Neuronal stem cell (in vitro differentiated cells): ENCODE measurements at places on chromosomes 12 and 14.
A peak's percentile ranks its signal among the peaks of the same experiment; 100 is the strongest.

DNA sequence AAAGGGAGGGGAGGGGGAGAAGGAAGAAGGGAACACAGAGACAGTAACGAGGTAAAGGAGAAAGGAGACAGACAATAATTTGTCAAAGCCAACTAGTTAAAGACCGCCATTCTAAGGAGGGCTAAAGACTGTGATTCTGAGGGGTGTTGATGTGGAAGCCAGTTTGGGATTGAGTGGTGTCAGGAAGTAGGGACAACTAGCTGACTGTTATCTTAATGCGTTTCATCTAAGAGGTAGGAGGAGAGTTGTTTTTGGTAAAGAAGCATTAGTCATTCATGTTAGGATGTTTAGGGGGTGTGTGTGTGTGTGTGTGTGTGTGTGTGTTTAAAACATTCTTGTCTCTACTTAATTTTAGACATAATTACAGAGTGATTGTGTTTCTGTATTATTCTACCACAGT, 95.0 kb downstream of the INSM2 start:
- no peak for DNase-seq
- H3K36me3 ChIP-seq: no peaks in the 10 kb centered on the region
- H3K4me3 ChIP-seq: no peak overlapping the region
- H3K4me1 ChIP-seq: no peaks in the 10 kb centered on the region
- H3K27me3 ChIP-seq: no peaks in the 10 kb centered on the region
- no peak overlapping the region for H3K27ac ChIP-seq

DNA sequence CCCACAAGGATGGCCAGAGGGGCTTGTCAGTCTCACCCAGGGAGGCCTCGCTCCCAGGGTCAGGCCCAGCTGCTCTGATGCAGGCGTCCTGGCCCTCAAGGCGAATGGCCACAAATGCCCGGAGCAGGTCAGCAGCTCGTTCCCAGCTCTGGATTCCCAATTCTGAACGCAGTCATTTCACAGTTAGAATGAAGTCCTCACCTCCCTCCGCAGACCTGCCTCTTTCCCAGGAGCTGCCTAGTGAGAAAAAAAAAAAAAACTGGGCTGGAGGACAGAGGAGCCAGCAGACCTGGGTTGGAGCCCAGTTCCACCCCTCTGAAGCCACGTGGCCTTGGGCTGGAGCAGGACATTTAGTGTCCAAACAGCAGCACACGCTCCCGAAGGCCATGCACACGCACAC, 62.2 kb upstream of the DIO3 start:
- no peak overlapping the region for H3K27ac ChIP-seq
- DNase-seq: no peak
- H3K27me3 ChIP-seq: no peaks in the 10 kb centered on the region
- no peaks in the 10 kb centered on the region for H3K36me3 ChIP-seq
- H3K4me3 ChIP-seq: no peak overlapping the region
- peaks cover 15% of the 10 kb centered on the region for H3K4me1 ChIP-seq

GRCh38 chr14:51024377-51024776, 70.5 kb downstream of the TRIM9 start:
- H3K4me3 ChIP-seq: no peak overlapping the region
- H3K4me1 ChIP-seq: peaks cover 6% of the 10 kb centered on the region
- no peak for DNase-seq
- H3K36me3 ChIP-seq: peaks cover 4% of the 10 kb centered on the region
- no peak overlapping the region for H3K27ac ChIP-seq

- H3K4me1 ChIP-seq: no peaks in the 10 kb centered on the region
- H3K4me3 ChIP-seq: no peak overlapping the region
- DNase-seq: no peak
Observed at GRCh38 chr14:72264716-72265115, 332.5 kb downstream of the RGS6 start.

- no peak for DNase-seq
- no peaks in the 10 kb centered on the region for H3K27me3 ChIP-seq
- H3K4me1 ChIP-seq: no peaks in the 10 kb centered on the region
- H3K36me3 ChIP-seq: no peaks in the 10 kb centered on the region
- H3K27ac ChIP-seq: no peak overlapping the region
Observed at GRCh38 chr14:31966896-31967668, 110.0 kb upstream of the ARHGAP5 start.

GRCh38 chr12:34606749-34607519, 584.6 kb downstream of the ALG10 start:
- no peaks in the 10 kb centered on the region for H3K27me3 ChIP-seq
- H3K36me3 ChIP-seq: no peaks in the 10 kb centered on the region
- DNase-seq: no peak
- H3K4me1 ChIP-seq: no peaks in the 10 kb centered on the region
- H3K27ac ChIP-seq: no peak overlapping the region

GRCh38 chr14:79369359-79370332, 841.7 kb downstream of the DIO2 start:
- no peaks in the 10 kb centered on the region for H3K4me1 ChIP-seq
- H3K36me3 ChIP-seq: no peaks in the 10 kb centered on the region
- no peak overlapping the region for H3K4me3 ChIP-seq
- H3K27ac ChIP-seq: no peak overlapping the region

DNA sequence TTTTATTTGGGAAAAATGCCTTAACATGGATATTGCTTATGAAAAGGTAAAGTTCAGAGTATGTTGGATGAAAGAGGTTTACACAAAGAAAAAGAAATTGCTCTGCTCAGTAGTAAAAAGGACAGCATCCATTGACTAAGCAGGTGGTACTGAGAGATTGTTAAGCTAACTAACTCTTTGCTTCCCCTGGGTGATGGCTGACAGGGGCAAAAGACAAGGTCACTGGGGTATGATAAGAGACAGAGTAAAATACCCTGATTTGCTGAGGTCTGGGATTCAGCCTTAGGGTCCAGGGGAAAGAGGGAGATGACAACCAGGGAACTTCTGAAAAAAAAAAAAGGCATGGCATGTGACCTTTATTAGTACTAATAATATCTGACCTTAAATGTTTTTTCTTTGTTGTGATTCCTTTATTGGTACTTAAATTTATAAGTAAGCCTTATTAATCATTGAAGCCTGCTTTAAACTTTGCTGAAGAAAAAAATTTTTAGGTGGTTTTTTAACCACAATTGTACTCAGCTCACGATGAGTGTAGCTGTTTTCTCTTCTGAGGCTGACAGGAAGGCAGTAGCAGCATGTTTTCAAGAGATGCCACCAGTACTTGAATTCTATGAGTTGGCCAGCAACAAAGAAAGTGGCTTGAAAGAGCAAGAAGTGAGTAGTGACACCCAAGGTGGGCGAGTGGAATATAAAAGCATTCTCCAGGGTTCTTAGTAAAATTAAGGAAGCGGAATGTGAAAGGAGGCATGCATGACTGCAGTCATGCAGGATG, 43.7 kb upstream of the KITLG start:
- no peaks in the 10 kb centered on the region for H3K36me3 ChIP-seq
- no peaks in the 10 kb centered on the region for H3K27me3 ChIP-seq
- peak; percentile 18 for DNase-seq
- peak overlapping the region; percentile 26 for H3K27ac ChIP-seq
- no peak overlapping the region for H3K4me3 ChIP-seq
- H3K4me1 ChIP-seq: peaks cover 4% of the 10 kb centered on the region

GRCh38 chr14:97723819-97724218, 926.6 kb downstream of the VRK1 start:
- no peaks in the 10 kb centered on the region for H3K4me1 ChIP-seq
- H3K36me3 ChIP-seq: no peaks in the 10 kb centered on the region
- DNase-seq: no peak

DNA sequence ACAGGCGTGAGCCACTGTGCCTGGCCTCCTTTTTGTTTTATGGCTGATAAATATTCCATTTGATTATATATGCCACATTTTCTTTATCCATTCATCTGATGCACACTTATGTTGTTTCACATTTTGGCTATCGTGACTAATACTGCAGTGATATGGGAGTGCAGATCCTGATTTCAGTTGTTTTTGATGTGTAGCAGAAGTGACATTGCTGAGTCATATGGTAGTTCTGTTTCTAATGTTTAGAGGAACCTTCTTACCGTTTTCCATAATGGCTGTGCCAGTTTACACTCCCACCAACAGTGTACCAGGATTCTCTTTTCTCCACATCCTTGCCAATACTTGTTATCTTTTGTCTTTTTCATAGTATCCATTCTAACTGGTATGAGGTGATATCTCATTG, 235.9 kb downstream of the ERC1 start:
- H3K4me1 ChIP-seq: no peaks in the 10 kb centered on the region
- H3K36me3 ChIP-seq: no peaks in the 10 kb centered on the region
- no peak for DNase-seq
- H3K27ac ChIP-seq: no peak overlapping the region
- H3K4me3 ChIP-seq: no peak overlapping the region

DNA sequence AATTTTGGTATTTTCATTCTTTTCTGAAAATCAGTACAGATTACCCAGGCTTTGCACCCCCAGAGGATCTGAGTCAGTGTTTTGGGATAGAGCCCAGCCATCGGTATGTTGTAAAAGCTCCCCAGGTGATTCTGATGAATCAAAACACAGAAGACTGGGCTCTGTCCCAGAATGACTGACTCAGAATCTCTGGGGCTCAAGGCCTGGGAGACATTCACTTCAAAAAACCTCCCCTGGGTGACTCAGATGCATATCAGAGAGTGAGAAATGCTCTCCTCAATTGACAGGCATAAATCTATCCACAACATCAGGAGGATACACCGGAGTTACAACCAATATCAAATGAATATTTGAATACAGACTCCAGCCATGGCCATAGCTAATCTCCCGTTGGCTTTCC, 32.6 kb downstream of the SLC35F4 start:
- H3K4me1 ChIP-seq: no peaks in the 10 kb centered on the region
- no peaks in the 10 kb centered on the region for H3K36me3 ChIP-seq
- H3K27me3 ChIP-seq: no peaks in the 10 kb centered on the region
- no peak overlapping the region for H3K4me3 ChIP-seq

- H3K27me3 ChIP-seq: no peaks in the 10 kb centered on the region
- no peaks in the 10 kb centered on the region for H3K4me1 ChIP-seq
- no peak for DNase-seq
- H3K36me3 ChIP-seq: peaks cover 6% of the 10 kb centered on the region
Observed at GRCh38 chr14:105208738-105209075, 27.6 kb upstream of the NUDT14 start.

- H3K27me3 ChIP-seq: no peaks in the 10 kb centered on the region
- no peaks in the 10 kb centered on the region for H3K4me1 ChIP-seq
- no peak overlapping the region for H3K27ac ChIP-seq
- no peak for DNase-seq
- no peak overlapping the region for H3K4me3 ChIP-seq
Observed at GRCh38 chr14:94330857-94331256, 7.7 kb upstream of the SERPINA6 start.

DNA sequence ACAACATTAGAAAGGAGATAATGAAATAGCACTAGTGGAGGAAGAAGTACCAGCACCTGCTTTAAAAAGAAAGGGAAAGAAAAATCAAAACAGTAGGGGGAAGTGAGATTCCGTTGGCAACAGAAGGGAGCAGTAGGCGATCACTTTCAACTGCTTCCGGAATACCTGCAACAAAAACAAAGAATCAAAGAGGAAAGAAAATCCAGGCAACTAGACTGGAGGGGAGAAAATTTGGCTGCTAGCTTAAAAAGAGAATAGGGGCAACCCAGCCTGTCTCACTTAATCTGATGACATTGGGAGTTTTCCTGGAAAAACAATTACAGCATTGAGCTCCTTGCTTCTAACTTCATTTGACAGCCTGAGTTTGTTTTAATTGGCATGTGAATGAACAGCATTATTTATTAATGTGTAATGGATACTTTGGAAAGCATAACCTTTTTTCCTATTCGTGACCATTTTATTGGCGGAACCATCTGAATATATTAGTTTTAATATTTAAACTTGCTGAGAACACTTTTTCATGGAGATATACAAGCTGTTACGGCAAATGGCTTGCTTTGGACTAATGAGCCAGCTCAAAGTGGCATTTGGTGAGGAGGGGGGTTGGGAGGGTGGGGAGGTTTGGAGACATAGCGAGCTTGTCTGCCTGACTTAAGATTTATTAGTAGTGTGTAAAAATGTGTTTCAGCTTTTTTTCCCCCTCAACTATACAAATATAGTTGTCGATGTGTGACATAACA, 2.5 kb upstream of the DACT1 start:
- H3K27me3 ChIP-seq: peaks cover 84% of the 10 kb centered on the region
- no peak for DNase-seq
- no peak overlapping the region for H3K27ac ChIP-seq

- no peak overlapping the region for H3K4me3 ChIP-seq
- DNase-seq: no peak
- no peaks in the 10 kb centered on the region for H3K4me1 ChIP-seq
- no peaks in the 10 kb centered on the region for H3K36me3 ChIP-seq
Observed at GRCh38 chr14:80504781-80505180, 293.5 kb upstream of the DIO2 start.

- no peaks in the 10 kb centered on the region for H3K36me3 ChIP-seq
- no peak overlapping the region for H3K27ac ChIP-seq
- no peak for DNase-seq
- H3K4me3 ChIP-seq: no peak overlapping the region
- peaks cover 2% of the 10 kb centered on the region for H3K4me1 ChIP-seq
Observed at GRCh38 chr12:24425601-24425970, 476.1 kb upstream of the SOX5 start.

- H3K27me3 ChIP-seq: no peaks in the 10 kb centered on the region
- H3K4me3 ChIP-seq: no peak overlapping the region
- no peaks in the 10 kb centered on the region for H3K36me3 ChIP-seq
Observed at GRCh38 chr14:70698288-70698687, 56.6 kb downstream of the TTC9 start.

- no peaks in the 10 kb centered on the region for H3K36me3 ChIP-seq
- DNase-seq: no peak
- no peaks in the 10 kb centered on the region for H3K4me1 ChIP-seq
- no peak overlapping the region for H3K4me3 ChIP-seq
- H3K27me3 ChIP-seq: no peaks in the 10 kb centered on the region
Observed at GRCh38 chr12:43333644-43334043, 218.4 kb downstream of the ADAMTS20 start.

DNA sequence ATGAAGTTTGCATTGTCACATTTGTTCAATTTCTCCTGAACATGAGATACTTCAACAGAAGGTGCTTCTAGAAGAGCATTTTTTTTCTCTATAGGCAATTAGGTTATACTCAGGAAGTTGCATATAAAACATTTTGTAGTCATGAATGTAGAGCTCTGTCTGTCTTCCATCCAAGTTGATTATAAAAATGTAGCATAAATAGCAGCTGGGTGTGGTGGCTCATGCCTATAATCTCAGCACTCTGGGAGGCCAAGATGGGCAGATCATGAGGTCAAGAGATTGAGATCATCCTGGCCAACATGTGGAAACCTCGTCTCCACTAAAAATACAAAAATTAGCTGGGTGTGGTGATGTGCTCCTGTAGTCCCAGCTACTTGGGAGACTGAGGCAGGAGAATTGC, 39.5 kb upstream of the STXBP6 start:
- no peak for DNase-seq
- no peak overlapping the region for H3K4me3 ChIP-seq
- H3K4me1 ChIP-seq: no peaks in the 10 kb centered on the region
- no peak overlapping the region for H3K27ac ChIP-seq
- no peaks in the 10 kb centered on the region for H3K36me3 ChIP-seq

DNA sequence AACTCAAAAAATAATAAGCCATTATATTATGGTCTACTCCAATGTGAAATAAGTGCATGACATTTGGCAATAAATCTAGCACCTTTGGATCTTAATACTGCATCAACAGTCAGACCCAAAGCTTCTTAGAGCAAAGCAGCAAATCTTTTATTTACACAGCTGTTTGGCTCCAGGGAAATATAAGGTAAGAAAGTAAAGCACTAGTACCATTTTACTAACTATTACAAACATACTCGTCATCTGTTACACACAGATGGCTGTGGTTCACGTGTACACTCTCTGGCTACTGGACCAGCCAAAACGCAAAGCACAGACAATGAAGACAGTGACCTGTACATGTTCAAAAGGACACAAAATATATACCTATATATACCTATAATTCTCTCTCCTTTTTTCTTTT, 2.8 kb downstream of the FGD6 start:
- peaks cover 19% of the 10 kb centered on the region for H3K36me3 ChIP-seq
- DNase-seq: no peak
- H3K4me1 ChIP-seq: peaks cover 3% of the 10 kb centered on the region
- no peak overlapping the region for H3K4me3 ChIP-seq
- no peak overlapping the region for H3K27ac ChIP-seq
